Non-pigmented ciliary epithelial cell (primary cell): ENCODE measurements at places on chromosomes 7 and 10.
A peak's percentile ranks its signal among the peaks of the same experiment; 100 is the strongest.

DNA sequence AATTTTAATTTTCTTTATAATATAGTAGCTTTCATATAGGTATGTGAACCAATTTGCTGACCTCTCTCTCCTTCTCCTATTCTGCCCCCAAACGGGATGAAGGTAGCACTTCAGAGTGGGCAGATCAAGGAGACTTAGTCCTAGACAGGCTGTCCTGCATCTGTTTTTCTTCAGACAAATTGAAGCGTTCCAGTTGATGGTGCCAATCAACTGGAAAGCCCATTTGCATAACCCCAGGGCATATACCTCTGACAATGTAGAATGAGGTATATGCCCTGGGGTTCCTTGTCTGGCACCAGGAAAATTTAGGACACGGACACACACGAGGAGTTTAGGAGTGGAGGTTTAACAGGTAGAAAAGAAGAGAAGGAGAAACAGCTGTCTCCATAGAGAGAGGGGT lies 502.9 kb downstream of the HTR7 start:
- no peak for DNase-seq

DNA sequence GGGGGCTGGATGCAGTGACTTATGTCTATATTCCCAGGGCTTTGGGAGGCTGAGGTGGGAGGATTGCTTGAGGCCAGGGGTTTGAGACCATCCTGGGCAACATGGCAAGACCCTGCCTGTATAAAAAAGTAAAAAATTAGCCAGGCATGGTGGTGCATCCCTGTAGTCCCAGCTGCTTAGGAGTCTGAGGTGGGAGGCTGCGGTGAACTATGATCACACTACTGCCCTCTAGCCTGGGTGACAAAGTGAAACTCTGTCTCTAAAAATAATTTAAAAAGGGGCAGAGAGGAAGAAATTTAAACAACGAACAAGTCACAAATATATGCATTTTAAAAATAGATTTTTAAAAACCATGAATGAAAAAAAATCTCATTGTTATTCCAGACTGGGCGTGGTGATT lies 46.2 kb upstream of the FEZF1 start:
- DNase-seq, result no peak

GRCh38 chr7:12229046-12229445 lies 18.0 kb downstream of the TMEM106B start:
- no peak for DNase-seq

- DNase-seq, result no peak
Measured at GRCh38 chr7:67990003-67990402, 993.4 kb downstream of the TYW1 start.

- no peak for DNase-seq
Measured at GRCh38 chr7:6502886-6503285, 48.4 kb downstream of the GRID2IP start.

DNA sequence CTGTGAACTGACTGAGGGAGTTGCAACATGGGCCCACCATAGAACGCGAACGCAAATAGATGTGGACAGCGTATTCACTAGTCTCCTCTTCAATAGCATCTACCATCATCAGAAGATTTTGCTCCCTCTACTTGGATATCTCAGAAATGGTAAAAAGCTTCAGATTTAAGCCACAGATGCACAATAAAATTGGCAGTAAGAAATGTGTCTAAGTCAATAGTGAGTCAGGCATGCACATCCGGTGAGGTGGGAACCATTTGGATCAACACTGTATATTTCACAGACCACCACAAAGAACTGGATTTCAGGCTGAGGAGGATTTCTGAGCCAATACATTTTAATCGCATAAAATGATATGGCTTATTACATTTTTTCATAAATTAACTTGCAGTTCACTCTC lies 111.5 kb upstream of the ADAM12 start:
- DNase-seq, result no peak

DNA sequence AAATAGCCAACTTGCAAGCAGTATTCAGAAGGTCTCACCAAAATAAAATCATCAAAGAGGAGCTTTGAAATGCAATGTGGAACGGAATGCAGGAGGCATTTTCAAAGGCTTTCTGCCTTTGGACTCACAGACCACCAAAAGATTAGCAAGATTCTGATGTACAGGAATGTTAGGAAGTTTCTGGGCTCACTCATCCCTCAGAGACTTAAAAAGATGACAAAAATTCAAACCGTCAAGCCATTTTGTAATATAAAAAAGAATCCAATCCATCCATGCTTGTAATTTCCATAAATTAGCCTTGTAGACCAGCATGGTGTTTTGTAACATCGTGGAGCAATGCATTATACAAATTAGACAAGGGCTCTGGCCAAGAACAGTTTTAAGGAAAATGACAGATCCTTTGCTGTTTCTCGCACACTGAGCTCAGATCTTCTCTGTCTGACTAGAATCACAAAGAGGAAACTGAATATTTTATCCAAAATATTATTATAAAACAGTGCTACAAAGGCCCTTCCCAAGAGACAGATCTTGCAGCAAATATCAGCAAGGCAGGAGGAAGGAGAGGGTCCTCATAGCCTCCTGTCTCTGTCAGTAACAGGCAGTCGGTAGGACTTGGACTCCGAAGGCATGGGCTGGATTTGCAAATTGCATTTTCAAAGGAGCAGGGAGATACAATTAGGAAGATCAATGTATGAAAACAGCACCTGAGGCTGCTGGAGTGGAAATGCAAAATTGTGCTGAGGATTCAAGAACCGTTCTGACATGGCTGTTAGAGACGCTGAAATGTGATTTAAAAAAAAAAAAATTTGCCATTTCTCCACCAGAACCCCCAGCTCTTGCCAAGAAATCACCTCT lies 57.4 kb upstream of the NRP1 start:
- no peak for DNase-seq

- no peak for DNase-seq
Measured at GRCh38 chr7:85686401-85687181, 499.7 kb upstream of the SEMA3D start.

- DNase-seq, result no peak
Measured at GRCh38 chr10:79274279-79275104, 72.8 kb upstream of the PPIF start.

- no peak for DNase-seq
Measured at GRCh38 chr7:55366461-55367070, 1.4 kb downstream of the LANCL2 start.

DNA sequence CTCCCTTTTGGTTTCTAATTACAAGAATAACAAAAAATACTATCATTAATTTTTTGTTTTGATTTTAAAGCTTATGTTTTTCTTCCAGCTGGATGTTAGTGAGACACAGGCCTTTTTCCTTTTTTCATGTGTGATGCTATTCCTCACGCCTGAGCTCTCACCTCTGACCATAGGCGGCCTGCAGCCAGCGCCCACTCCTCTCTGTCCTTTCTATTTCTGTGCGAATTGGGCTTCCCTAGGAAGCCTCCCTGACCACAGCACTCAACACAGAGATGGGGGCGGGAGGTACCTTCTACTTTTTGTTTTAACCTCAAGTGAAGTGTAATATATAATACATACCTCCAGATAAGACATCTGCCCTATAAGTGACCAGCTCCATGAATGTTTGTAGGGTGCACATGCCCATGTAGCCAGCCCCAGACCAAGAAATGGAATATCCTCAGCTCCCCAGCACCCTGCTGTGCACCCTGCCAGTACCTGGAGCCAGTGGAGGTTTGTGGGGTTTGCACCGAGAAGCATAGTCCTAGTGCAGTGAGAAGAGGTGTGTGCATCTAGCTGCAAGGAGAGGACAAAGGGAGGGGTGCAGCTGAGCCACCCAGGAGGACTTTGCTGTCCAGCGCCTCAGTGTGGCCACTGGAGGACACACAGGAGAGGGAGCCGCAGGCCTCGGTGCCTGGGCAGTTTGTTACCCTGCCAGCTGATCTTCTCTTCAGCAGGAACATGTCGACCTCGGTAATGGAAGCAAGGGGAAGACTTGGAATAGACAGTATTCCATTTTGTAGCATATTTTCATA lies 38.5 kb downstream of the BNIP3 start:
- DNase-seq, result no peak

DNA sequence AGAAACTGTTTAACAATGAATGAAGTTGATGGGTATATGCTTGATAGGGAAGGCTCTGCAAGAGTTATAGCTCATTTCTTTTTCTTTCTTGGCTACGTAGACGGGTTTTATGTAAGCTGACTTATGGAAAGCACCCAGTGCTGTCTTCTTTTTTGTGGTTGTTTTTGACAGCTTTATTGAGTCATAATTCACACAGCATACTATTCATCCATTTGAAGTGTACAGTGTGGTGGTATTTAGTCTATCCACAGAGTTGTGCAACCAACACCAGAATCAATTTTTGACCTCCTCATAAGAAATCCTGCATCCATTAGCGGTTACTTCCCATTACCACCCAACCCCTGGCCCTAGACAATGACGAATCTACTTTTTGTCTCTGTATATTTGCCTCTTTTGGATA lies 240.6 kb upstream of the KIAA1217 start:
- DNase-seq, result no peak

GRCh38 chr10:116268976-116269375 lies 4.0 kb downstream of the GFRA1 start:
- no peak for DNase-seq

DNA sequence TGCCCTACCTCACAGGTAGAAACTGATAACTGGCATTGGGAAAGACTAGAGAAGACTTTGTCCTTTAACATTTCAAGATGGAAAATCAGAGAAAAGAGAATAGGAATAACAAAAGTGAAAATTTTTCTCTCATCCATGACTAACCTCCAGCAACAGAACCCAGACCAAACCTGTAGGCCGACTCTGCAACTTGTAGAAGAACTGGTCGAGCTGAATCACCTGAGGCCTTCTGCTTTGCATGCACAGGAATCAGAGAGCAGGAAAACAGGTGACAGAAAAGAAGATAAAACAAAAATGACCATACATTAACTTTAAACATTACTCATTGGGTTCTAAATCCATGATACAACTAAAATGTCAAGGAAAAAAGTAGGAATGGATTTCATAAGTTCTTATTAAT lies 137.1 kb downstream of the SLC25A13 start:
- no peak for DNase-seq

DNA sequence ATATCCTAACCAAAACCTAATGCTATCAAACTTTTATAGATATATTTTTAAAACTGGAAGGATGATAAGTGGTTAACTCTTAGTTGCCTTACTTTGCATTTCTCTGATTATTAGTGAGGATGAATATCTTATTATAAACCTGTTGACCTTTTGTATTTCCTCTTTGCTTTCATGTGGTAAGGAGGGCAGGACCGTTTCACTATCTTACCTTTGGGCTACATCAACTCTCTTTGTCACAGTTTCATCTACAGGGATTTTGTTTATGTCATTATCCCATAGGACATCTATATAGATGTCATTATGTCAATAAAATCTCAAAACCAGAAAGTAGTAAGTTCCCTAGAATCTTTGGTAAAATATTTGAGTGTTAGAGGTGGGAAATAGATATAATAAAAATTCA lies 219.3 kb downstream of the THSD7A start:
- no peak for DNase-seq

GRCh38 chr7:32536585-32536984 lies 41.3 kb downstream of the AVL9 start:
- DNase-seq, result peak; percentile 30

DNA sequence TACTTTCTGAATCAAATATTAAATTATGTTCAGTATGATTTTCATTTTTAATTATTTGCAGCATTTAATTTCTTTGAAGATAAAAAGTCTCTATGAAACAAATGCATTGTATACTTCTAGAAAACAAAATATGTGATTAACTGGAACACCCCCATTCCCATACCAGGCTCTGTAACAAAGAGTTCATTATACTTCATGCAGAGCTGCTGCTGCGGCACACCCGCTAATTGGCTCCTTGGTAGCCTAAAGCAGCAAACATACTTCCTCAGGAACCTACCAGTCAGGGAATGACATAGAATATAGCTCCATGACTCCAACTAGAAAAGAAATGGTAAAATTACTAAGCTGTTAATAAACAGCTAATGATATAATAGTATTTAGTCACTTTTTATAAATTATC lies 19.3 kb downstream of the RAB11FIP2 start:
- DNase-seq, result no peak

GRCh38 chr10:22699976-22700375 lies 14.4 kb downstream of the PIP4K2A start:
- DNase-seq, result no peak

- DNase-seq, result no peak
Measured at GRCh38 chr7:77542409-77542808, 5.3 kb downstream of the PTPN12 start.

DNA sequence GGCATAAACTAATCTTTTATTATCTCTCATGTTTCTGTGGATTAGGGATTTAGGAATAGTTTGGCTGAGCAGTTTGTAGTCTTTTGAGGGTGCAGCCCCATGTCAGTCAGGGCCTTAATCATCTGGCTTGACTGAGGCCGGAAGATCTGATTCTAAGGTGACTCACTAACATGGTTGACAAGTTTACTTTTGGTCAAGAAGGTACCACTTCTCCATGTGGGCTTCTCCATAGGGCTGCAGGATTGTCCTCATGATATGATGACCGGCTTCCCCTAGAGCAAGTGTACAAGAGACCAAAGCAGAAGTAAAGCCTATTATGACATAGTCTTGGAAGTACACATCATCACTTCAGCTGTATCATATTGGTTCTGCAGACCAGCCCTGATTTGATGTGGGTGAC lies 45.9 kb upstream of the OIT3 start:
- no peak for DNase-seq

GRCh38 chr10:3891396-3891795 lies 106.4 kb upstream of the KLF6 start:
- no peak for DNase-seq

DNA sequence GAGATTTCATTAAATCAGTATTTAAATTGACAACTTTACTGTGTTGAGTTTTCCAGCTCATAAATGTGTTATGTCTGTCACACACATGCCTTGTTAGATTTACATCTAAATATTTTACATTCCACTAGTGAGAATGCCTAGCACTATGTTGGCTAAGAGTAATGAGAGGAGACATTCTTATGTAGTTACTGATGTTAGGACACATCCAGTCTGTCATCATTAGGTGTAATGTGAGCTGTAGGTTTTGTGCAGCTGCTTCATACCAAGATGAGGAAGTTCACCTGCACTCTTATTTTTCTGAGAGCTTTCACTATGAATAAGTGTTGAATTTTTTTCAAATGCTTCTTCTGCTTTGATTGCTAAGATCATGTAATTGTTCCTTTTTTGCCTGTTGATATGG lies 218.0 kb upstream of the IGFBP3 start:
- DNase-seq, result peak; percentile 78

DNA sequence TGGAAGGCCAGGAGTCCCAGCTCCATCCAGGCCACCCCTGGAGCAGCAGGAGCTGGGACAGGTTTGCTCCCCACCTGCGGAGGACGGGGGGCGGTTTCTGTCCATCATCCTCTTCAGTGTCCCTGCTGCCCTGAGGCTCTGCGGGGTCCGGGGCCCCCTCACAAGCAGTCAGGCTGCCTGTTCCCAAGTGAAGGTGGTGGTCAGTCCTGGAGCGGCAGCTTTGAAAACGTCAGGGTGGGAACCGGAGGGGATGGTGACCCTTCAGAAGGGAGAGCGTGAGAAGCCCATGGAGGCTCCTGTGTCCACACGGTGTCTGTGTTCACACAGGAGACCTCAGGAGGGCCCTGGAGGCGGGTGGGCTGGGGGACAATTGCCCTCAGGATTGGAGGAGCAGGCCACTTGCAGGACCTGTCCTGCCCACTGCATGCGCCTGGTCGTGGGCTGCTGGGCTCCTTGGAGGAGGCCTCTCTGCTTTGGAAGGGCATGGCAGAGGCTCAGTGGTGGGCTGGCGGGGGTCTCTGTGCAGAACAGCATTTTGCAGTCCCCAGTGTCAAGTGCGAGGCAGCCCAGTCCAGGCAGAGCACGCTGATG lies 49.3 kb upstream of the INPP5A start:
- DNase-seq, result no peak

- peak; percentile 63 for DNase-seq
Measured at GRCh38 chr10:88499569-88500470, 83.3 kb downstream of the RNLS start.
